Activated T-helper 2 cell treated with anti-CD3 and anti-CD28 coated beads, Interferon-gamma antibody, Interleukin-2, Interleukin-4, amounts not matched to agents 10 μg/mL and 5 μg/mL and 100 μg/mL, durations not matched to agents 14 hours and 24 hours and 36 hours (primary cell): ENCODE measurements at places on chromosomes 7 and 10. TPM values are rescaled to one million over a fixed set of nuclear protein-coding genes. Genes with fewer than 3 reads are reported as not detected.

Gene IDI2
- not detected in 2 replicates for total RNA-seq

Gene PIK3AP1
- total RNA-seq: 12.4 and 14.0 TPM in 2 replicates

Gene CCL26
- total RNA-seq: 0.89 TPM in 1 of 2 replicates, not detected in the other

Gene ANKRD61
- 0.25 and 0.27 TPM in 2 replicates for total RNA-seq
